Calu3 (cell line): ENCODE measurements at places on chromosomes 16 and 17.

DNA sequence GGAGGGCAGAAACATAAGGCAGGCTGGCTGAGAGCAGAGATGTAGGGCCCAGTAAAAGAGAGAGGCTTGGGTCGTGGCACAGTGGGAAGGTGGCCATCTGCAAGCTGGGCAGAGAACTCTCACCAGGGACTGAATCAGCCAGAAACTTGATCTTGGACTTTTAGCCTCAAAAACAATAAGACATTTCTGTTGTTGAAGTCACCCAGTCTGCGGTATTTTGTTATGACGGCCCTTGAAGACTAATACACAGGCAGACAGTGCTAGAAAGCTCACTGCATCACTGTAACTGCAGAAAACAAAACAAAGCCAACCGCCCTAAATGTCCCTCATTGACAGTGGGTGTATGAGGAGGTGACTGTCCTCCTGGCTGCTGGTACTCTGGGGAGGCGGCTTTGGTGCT lies 3.9 kb upstream of the JPH3 start:
- no peak overlapping the region for H3K27ac ChIP-seq
- peaks cover 9% of the 10 kb centered on the region for H3K27me3 ChIP-seq
- peaks cover 6% of the 10 kb centered on the region for H3K4me1 ChIP-seq
- DNase-seq = no peak
- H3K36me3 ChIP-seq = no peaks in the 10 kb centered on the region
- no peak overlapping the region for H3K4me3 ChIP-seq

- H3K4me1 ChIP-seq = no peaks in the 10 kb centered on the region
- no peak overlapping the region for H3K27ac ChIP-seq
- no peaks in the 10 kb centered on the region for H3K27me3 ChIP-seq
- H3K36me3 ChIP-seq = no peaks in the 10 kb centered on the region
- no peak for DNase-seq
Measured at GRCh38 chr16:53872248-53873221, 168.6 kb downstream of the FTO start.

GRCh38 chr16:57282510-57283213 lies 1.8 kb downstream of the PLLP start:
- H3K4me3 ChIP-seq = peak overlapping the region; percentile 75
- peaks cover 31% of the 10 kb centered on the region for H3K36me3 ChIP-seq
- no peaks in the 10 kb centered on the region for H3K27me3 ChIP-seq

DNA sequence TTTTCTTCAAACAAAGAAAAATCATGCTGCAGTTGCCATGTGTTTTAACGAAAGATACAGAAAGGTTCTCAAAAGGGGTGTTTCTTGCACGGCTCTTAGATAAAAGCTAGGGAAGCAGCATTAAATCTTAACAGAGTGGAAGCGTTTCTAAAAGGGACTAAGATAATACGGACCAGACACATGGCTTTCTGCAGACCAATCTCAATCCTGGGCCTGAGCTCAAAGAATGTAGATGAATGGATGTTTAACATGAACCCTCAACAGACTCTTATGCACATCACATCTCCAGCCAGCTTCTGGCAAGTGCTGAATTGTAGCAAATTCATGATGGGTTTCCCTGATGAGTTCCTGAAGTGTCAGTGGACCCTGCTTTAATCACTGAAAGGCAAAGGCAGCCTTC lies 80.2 kb upstream of the COX10 start:
- no peak for DNase-seq
- no peak overlapping the region for H3K27ac ChIP-seq
- H3K36me3 ChIP-seq = peaks cover 4% of the 10 kb centered on the region
- H3K4me1 ChIP-seq = no peaks in the 10 kb centered on the region
- H3K27me3 ChIP-seq = no peaks in the 10 kb centered on the region

- no peak overlapping the region for H3K27ac ChIP-seq
- H3K36me3 ChIP-seq = no peaks in the 10 kb centered on the region
- DNase-seq = no peak
- no peak overlapping the region for H3K4me3 ChIP-seq
- H3K27me3 ChIP-seq = peaks cover 26% of the 10 kb centered on the region
Measured at GRCh38 chr16:55947366-55947765, 72.2 kb upstream of the CES5A start.

DNA sequence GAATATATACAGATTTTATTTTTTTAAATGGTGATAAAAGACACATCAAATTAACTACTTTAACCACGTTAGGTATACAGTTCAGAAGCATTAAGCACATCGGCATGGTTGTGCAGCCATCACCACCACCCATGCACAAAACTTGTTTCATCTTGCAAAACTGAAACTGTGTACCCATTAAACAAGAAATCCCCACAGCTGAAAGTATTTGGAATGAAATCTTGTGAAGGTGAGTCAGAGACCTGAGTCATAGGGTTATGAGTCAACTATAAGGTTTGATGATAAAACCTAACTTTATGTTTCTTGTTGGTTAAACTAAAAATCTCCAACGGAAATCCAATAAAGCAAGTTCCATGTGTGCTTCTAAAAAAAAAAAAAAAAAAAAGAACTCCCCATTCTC lies 561.6 kb upstream of the PSMD7 start:
- peak overlapping the region; percentile 0 for H3K27ac ChIP-seq
- H3K27me3 ChIP-seq = no peaks in the 10 kb centered on the region
- H3K4me1 ChIP-seq = peaks cover 14% of the 10 kb centered on the region
- no peaks in the 10 kb centered on the region for H3K36me3 ChIP-seq
- no peak overlapping the region for H3K4me3 ChIP-seq
